ENCODE measurements at places on chromosomes 11 and 22.

GRCh38 chr11:19919050-19919561 is 206.5 kb downstream of the NAV2 start:
- peak; percentile 73 for DNase-seq

DNA sequence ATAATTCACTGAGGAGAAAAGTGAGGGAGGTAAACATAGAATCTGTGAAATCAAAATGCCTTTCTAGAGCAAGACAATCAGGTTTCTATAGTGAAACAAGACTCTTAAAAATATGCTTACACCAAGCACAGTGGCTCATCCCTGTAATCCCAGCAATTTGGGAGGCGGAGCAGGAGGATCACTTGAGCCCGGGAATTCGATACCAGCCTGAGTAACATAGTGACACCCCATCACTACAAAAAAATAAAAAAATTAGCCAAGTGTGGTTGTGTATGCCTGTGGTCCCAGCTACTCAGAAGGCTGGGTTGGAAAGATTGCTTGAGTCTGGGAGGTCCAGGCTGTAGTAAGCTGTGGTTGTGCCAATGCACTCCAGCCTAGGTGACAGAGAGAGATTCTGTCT is 43.2 kb upstream of the ME3 start:
- DNase-seq: no peak

- DNase-seq: no peak
These were observed 863.6 kb downstream of the FAM181B start for GRCh38 chr11:81870066-81870412.

GRCh38 chr11:74453373-74453975 is 13.9 kb downstream of the KCNE3 start:
- DNase-seq: peak; percentile 37

- DNase-seq: no peak
These were observed 360.8 kb downstream of the TBC1D22A start for GRCh38 chr22:47123006-47123826.

GRCh38 chr11:86091566-86091965 is 22.7 kb upstream of the PICALM start:
- DNase-seq: no peak

DNA sequence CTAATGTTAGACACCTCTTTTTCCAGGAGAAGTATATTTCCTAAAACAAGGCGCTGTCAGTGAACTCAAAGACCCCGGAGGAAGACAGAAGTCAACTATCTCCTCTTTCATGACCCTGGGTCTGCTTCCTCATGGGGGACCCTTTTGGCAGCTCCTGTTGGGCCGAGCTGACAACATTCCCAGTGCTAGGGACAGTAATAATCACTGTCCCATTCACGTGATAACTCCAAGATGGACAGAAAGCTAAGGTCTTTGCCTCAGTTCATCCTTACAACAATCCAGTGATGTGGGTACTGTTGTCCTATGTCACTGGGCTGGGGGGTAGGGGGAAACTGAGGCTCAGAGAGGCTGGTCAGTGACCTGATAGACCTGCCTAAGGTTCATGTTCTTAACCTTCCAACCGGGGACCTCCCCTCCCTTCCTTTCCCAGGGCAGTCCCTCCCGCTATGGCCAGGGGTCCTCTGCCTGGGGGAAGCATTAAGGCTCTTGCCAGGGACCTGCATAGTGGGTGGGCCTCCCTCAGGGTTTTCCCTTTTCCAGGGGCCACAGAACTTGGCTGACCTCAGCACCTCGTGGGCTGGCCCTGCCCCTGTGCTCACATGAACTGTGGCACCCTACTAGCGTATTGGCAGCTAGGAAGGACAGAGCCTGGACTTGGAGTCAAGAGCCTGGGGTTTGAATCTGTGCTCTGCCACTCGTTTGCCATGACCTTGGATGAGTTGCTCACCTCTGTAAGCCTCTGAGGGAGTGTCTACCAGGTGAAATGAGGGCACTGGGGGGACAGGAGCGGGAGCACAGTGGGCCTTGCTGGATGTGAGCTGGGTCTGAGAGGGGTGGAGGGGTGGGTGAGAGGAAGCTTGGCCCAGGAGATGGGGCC is 53.6 kb downstream of the LRRC32 start:
- no peak for DNase-seq

DNA sequence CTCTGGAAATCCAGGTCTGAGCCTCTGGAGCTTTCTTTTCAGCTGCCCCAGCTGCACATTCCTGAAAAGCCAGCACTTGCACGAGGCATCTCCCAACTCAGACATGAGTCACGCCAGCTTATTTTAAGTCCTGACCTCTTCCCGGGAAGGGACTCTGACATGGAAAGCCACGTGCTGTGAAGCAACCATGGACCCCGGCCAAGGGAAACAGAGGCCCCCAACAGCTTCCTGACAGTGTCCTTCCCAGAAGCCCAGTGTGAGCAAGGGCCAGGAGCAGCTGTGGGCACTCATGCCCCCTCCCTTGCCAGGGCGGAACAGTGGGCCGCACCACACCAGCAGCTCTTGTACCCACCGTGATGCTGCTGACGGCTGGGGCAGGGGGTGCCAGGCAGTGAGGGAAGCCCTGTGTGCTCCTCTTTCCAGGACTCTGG is 118.8 kb upstream of the CADM1 start:
- no peak for DNase-seq

DNA sequence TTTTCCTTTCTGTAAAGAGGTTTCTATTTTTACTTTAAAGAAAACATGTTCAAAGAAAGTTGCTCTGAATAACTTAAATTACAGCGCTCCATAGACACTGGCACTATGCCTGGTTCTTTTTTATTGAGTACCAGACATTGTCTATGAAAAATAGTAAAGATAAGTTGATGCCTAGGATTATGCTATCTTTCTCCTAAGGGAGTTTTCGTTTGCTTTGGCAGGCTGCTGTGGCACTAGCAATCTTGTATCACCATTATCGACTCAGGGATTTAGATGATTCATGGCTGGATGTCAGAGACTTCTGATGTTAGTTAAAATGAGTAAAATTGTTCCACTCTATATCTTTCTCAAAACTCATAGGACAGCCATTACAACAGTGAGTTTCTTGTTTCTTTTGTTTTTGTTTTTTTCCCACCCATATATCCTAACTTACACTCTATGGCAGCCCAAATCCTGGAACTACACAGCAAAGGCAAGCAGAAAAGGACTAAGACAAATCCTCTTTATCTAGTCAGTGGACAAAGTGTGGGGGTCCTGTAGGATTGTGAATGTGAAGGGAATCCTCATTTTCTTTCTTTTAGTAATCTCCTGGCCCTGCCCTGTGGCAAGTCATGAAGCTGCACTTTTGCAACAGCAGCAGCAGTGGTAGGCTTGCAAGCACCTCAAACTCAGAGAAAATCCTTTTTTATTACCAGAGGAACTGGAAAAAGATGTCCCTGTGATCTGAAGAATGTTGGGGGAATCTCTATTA is 20.7 kb downstream of the SLN start:
- DNase-seq: no peak

DNA sequence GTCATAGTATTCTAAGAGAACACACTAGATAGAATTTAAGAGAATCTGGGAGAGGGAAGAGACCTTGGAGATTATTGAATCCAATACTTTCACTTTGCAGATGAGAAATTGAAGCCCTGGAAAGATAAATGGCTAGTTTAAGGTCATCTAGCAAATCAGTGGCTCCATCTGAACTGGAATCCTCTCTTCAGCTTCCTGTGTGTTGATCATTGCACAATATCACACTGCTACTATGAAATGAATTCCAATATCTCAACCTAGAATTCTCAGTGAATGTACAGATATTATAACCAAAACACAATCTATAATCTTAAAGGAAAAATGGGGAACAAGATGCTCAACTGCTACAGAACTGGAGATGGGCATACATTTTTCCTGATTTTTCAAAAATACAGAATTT is 44.1 kb downstream of the DCUN1D5 start:
- DNase-seq: no peak

GRCh38 chr22:42080287-42080686 is 787 bp downstream of the SMDT1 start:
- no peak for DNase-seq

GRCh38 chr11:104127828-104128227 is 36.1 kb downstream of the PDGFD start:
- no peak for DNase-seq

DNA sequence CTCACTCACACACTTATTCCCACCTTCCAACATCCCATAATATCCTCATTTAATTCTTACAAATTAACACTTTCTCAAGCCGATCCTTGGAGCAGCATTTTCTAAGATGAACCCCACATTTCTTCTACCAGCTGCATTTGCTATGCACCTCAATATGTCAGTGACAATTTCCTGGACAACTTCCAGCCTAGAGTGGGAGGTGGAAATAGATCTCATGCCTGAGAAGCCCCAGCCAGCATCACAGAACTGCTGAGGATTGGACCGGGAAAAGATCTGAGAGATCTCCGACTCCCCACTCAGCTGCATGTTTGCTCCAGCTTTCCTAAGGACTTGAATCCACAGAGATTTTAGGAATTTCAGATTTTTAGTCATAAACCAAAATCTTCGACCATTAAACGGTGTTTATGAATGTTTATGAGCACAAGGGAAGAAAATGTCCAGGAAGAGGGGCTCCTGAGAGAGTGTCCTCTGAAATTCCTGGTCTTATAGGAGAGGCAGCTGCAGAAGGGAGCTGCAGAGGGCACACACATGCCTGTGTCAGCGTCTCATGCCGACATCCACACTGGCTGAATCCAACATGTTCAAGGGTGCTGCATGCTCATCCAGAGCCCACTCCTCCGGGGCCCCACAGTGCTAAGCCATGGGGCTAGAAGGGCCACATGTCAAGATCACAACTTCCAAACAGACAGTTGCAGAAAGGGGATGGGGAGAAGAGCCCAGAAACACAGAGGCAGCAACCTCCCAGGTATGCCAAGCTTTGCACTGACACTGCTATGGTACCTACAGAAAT is 68.6 kb downstream of the MICAL3 start:
- no peak for DNase-seq

- no peak for DNase-seq
These were observed 24.4 kb upstream of the PSMA1 start for GRCh38 chr11:14544611-14545010.

GRCh38 chr22:47781427-47782111 is 1019.1 kb downstream of the TBC1D22A start:
- no peak for DNase-seq

GRCh38 chr22:38843657-38844314 is at the start of gene NPTXR:
Gene NPTXR (minus strand): TSS chr22:38844028.
- no peak for DNase-seq

DNA sequence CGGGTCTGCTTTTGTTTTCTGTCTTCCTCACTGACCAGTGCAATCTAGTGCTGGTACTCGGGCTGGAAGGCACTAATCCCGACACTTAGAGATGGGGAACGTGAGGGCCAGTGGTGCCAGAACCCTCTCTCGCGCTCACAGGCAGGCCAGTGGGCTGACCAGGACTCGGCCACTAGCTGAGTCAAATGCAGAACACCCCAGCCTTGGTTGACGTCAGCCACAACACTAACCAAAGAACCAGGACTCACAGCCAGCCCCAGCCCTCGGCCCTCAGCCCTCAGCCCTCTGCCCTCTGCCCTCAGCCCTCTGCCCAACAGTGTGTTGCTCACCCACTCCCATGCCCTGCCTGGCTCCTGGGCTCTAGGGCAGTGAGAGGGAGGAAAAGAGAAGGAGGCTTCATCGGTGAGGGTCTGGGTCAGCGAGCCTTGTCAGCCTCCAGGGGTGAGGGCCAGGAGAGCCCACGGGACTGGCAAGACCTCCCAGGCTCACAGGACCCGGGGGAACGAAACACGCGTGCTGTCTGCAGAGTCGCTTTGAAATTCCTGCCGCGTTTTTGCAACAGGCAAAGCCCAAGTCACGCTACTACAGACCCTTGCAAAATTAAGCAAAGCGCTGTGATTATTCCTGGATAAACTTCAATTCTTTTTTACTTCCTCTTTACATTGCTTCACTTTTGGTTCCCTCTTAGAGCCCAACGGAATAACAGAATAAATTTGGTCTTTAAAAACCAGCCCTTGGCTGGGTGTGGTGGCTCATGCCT is 27.5 kb downstream of the KIAA0930 start:
- DNase-seq: no peak

DNA sequence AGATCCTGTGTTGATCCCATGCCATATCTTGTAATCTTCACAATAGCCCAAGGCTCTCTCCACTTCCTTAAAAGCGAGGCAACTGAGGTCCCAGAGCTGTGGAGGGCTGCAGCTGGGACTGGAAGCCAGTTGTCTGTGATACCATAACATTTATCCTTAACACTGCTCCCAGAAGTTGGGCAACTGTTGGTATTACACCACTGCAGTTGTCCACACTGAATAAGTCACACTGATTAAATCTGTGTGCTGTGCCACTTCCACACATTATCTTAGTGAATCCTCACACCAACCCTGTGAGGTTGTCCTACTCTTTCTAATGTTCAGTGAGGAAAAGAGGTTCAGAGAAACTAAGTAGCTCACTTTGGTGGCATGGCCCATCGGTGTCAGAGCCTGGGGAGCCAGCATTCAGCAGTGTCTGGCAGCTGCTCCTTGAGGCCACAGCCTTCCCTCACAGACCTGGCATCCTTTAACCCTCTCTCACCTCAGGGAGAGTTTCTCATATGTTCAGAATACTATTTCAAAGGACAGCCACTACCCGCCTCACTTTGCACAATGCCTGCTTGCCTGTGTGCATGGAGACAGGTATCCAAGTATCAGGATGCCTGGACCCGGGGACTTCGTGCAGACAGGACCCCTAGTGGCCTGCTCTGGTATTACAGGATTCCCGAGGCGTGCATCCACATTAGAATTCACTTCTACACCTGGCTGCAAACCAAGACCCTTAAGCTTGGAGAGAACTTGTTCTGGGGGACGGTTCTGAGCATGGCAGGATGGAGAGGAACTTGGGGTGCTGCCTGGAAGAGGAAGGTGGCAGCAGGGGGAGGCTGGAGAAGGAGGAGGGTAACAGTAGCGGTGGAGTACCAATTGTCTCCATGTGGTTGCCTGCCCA is 221.9 kb upstream of the TBCEL start:
- peak; percentile 33 for DNase-seq

DNA sequence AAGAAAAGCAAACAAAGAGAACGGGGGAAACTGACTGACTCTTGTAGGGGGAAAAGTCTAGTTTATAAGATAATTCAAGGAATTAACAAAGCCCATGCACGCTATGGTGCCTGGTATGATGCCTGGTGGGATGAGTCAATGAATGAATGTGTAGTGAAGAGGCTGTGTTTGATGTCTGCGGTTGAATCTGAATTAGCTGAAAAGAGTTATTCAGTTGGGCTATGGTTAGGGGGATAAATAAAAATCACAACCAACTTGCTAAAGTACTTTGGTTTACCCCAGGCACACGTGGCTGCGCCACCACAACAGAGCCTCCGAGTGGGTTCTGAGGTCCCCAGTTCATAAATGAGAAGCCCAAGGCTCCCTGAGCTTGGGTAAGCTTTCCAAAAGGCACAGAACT is 369.3 kb upstream of the SYN3 start:
- no peak for DNase-seq

- DNase-seq: no peak
These were observed 61.3 kb upstream of the YPEL1 start for GRCh38 chr22:21796863-21797262.

Data from breast epithelium (tissue), 4 donors.